ENCODE measurements at places on chromosomes 11 and 22. TPM values are rescaled to one million over a fixed set of nuclear protein-coding genes. Genes with fewer than 3 reads are reported as not detected.

NEU3 gene
- total RNA-seq, result 133 TPM

PDE2A gene
- total RNA-seq, result 1.8 TPM

DNA sequence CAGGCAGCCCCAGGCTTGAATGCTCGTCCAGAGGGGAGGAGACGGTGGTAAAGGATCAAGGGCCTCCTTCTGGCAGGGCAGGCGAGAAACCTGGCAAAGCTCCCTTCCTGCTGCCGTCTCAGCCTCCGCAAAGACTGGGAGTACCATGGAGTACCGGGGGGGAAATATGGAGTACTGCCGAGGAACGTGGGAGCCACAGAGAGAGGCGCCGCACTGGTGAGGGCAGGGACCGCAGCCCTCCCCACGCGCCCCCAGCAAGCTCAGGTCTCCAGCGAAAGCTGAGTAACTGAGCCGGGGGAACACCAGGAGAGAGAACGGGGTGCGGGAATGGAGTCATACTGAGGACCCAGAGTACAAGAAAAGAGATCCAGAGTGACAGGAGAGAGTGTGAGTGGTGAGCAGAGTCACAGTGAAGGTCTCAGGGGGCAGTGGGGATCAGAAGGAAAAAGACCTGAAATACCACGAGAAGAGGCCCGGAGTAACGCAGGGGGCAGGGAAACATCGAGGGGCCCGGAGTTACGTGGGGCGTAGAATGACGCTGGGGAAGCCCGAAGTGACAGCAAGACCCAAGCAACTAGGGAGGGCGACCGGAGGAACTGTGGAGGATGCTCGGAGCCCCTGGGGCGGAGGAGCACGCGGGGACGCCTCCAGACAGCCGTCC, 740 bp downstream of the EML3 start:
- DNase-seq, result peak; percentile 86

HYOU1 gene
- total RNA-seq, result 27.3 TPM
